Hypothalamus (tissue), 51 donors: ENCODE measurements at places on chromosomes 4 and X.

DNA sequence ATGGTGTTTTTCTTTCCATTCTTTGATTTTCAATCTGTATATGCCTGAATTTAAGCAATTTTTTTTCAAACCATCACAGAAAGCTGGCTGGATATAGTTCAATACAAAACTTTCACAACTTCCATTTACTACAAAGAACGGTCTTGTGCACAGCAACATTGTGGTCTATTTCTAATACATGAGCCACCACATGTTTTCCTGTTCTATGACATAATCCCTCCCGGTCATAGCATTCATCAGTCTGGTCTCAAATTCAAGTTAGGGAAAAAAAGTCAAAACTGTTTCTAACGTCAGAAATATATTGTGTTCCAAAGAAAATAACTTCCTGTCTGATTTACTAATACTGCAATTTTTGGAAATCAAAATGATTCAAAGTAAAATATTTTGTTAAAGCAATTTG, 7.5 kb upstream of the CXCL6 start:
- no peak for DNase-seq

GRCh38 chrX:113804819-113805218, 779.1 kb upstream of the HTR2C start:
- DNase-seq, result no peak

DNA sequence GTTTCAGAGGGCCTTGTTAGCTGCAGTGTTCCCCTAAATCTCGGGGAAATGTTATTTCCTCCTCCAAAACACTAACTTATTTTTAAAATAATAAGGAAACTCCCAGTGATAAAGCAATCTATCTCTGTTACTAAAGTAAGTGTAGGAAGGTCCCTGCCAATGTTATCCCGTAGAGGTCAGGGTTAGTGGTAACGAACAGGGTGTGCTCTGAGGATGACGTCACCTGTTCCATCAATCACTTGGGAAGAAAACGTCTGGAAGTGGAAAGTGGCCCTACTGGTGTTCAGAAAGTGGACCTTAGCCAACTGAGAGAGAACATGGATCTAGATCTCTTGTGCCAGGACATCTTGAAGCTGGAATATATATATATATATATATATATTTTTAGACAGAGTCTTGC, 249.5 kb downstream of the BCOR start:
- no peak for DNase-seq

DNA sequence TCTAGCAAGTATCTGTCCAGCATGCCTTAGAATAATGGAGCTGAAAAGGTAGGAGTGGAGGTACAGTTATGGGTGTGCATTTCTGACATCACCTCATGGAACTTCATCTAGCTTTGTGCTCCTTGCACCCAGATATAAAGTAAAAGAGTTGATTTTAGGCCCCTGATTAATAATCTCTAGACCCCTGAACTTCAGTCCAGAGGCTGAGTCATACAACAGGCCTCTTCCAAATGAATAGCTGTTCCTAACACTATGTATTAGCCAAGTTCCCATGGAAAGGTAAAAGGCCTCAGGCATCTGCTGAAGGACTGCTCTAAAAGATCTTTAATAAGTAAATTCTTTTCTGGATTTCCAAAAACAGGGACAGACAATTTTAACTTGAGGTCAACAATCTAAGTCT, 16.2 kb downstream of the TBC1D9 start:
- no peak for DNase-seq

- DNase-seq, result no peak
Measured at GRCh38 chrX:24694825-24695224, 1.1 kb downstream of the POLA1 start.

GRCh38 chrX:17590892-17591740, 146.2 kb upstream of the SCML1 start:
- DNase-seq, result no peak

- no peak for DNase-seq
Measured at GRCh38 chrX:97636473-97637140, 752.9 kb downstream of the RPA4 start.

GRCh38 chr4:36310793-36311192, 29.4 kb downstream of the DTHD1 start:
- DNase-seq, result peak; percentile 6

DNA sequence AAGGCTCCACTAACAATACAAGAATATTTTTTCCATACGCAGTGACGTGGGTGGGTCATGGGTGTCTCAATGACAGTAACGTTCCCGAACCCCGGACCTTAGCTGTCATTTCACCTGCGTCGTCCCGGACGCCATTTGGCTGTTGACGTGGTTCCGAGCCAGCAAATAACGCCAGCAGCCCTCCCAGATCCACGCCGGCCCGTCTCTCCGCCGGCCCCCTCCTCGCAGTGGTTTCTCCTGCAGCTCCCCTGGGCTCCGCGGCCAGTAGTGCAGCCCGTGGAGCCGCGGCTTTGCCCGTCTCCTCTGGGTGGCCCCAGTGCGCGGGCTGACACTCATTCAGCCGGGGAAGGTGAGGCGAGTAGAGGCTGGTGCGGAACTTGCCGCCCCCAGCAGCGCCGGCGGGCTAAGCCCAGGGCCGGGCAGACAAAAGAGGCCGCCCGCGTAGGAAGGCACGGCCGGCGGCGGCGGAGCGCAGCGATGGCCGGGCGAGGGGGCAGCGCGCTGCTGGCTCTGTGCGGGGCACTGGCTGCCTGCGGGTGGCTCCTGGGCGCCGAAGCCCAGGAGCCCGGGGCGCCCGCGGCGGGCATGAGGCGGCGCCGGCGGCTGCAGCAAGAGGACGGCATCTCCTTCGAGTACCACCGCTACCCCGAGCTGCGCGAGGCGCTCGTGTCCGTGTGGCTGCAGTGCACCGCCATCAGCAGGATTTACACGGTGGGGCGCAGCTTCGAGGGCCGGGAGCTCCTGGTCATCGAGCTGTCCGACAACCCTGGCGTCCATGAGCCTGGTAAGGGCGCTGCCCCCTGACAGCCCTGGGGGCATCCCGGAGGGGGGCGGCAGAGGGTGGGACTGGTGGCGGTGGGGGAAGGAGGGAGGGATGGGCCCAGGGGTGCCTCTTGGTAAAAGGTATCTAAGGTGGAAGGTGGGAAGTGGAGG, at the start of gene CPE:
TSS of gene CPE (plus strand) at position 264 of the 933 bp plus-strand sequence. CDS start at position 478, 214 bp downstream.
- DNase-seq, result peak; percentile 37

DNA sequence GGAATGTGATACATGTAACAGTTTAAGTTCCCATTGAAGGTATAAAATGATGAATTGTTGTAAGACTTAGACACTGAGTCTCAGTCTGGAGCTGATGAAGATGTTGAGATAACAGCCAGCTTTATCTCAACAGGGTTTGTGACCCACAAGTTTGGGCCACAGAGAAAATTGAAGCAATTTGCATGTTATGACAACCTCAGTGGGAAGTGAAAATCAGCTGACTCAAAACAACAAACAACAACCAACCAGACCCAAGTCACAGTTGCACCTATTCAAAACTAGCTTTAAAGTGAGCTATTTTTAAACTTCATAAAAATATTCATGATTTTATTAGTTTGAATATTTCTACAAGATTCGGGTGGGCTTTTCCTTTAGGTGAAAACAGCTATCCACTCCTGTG, 8.0 kb downstream of the SFRP2 start:
- no peak for DNase-seq

DNA sequence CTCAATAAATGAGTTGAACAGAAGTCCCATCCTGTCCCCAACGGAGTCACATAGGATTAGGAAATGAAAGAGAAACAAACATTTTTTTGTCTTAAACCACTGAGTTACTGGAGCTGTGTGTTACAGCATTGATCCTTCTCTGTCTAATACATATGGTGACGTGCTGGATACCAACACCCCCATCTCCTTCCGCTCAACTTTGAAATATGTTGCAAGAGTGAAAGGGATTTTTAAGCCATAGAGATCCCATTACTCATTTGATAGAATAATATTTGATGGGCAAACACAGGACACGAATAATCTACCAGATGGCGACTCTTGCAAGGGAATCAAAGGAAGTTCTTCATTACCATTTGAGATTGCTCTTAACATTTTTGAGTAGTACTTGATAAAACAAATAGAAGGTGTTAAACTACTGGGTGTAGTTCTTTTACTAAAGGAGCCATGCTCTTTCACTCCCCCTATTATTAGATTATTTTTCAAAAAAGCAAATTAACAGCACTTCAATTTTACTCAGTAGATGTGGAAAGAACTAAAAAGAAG, 140.5 kb downstream of the PACRGL start:
- DNase-seq, result no peak

- peak; percentile 28 for DNase-seq
Measured at GRCh38 chrX:18983666-18984380, at the start of gene PHKA2. TSS of gene PHKA2 (minus strand) at chrX:18984114. CDS start at chrX:18983932, 182 bp downstream.

- DNase-seq, result no peak
Measured at GRCh38 chrX:53004038-53004437, 44.6 kb upstream of the GPR173 start.

GRCh38 chr4:2535376-2536192, 863 bp upstream of the FAM193A start:
- DNase-seq, result no peak

DNA sequence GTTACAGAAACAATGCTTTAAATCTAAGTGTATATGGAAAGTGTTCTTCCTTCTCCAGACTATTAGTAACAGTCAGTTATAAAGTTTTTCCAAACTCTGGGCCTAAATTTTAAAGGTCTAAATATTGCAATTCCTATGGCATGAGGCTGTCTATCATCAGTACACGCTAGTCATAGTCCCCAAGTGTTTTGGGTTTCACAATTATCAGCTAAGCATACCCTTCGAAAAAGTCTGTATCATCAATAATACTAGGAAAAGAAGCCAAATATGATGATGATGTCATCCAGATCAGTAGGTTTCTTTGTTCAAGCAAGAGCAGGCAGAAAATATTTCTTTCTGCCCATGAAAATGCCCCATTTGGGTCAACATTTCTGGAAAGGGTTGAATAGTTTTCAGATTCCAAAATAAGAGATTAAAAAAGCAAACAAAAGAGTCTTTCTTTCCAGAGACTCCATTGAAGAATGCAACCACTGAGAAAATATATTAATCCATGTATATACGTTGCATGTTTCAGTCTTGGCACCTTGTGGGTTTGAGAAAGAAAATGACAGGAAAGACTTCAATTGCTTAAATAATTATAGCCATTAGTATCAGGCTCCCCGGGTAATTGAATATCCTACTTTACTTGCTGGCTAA, 173.8 kb downstream of the CAMK2D start:
- DNase-seq, result no peak

- no peak for DNase-seq
Measured at GRCh38 chr4:7002336-7002735, 40.8 kb upstream of the TADA2B start.

DNA sequence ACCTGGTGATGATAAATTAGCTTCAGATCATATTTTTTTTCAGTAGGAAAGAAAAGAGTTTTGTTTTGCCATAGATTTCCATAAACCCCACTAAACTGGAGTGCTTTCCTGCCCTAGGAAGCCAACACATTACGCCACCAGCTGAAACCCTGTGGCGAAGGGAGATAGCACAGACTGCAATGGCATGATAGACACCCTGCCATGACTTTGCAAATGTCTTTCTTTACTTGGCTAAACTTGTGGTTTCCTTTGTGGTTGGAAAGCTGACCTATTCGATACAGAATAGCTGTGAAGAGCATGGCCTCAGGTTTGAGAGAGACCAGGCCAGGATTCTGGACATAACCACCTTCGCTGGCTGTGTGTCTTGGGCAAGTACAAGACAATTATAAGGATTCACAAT, 19.1 kb downstream of the MFAP3L start:
- no peak for DNase-seq

DNA sequence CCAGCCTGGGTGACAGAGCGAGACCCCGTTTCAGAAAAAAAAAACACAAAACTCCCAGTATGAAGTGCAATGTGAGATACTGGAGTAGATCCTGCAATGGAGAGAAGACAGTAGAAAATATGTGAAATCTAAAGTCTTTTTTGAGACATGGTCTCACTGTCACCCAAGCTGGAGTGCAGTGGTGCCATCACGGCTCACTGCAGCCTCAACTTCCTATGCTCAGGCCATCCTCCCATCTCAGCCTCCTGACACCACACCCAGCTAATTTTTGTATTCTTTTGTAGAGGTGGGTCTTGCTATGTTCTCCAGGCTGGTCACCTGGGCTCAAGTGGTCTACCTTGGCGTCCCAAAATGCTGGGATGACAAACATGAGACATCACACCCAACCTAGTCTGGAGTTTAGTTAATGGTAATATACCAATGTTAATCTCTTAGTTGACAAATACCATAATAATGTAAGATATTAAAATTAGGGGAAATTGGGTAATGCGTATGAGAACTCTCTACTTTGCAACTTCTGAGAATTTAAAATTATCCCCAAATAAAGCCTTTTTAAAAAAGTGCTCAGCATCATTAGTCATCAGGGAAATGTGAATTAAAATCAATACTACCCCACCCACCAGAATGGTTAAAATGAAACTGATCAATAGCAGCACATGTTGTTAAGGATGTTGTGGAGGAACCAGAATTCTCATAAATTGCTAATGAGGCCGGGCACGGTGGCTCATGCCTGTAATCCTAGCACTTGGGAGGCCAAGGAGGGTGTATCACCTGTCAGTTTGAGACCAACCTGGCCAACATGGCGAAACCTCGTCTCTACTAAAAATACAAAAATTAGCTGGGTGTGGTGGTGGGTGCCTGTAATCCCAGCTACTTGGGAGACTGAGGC, 15.0 kb downstream of the RBMX start:
- no peak for DNase-seq

DNA sequence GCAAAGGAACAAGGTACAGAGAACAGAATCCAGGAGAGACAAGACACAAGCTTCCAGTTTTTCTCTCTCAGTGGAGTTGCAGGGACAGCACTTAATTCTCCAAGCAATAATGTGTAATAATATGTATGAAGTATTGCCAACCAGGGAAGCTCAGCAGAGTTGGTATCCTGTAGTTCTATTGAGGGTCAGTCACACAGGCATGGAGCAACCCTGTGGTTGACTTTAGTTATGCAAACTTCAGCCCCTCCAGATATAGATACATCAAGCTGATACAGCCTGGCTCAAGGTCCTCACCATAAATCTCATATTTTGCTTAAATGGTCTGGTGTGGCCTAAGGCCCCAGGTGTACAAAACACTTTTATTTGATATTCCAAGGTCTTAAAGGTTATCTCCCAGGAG, 248.6 kb upstream of the EPHA5 start:
- DNase-seq, result no peak

DNA sequence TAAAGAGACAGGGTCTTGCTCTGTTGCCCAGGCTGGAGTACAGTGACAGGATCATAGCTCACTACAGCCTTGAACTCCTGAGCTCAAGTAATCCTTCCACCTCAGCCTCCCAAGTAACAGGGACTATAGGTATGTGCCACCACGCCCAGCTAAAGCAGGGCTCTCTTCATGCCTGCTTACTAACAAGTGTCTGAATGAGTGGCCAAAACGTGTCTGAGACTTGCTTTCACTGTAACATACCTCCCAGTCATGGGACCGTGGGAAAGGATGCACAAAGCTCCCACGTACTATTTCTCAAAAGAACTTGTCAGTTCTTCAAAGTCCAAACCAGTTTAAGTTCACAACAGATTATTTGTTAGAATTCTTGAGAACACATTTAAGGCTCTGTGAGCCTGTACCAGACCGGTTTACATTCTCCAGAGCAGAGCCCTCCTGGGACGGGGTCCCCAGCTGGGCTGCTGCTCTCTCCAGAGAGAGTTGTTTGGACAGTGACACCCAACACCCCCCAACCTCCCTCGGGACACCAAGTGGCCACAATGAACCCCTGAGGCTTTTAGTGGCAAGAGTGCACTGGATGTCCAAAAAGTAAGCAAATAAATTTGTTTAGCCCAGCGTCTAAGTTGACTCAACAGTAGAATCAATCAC, 24.1 kb downstream of the SH3KBP1 start:
- DNase-seq, result no peak
